Activated CD4-positive, alpha-beta memory T cell treated with anti-CD3 and anti-CD28 coated beads, Interleukin-2, amount 10 ng/mL, durations not matched to agents 7 days and 5 days (primary cell): ENCODE measurements at places on chromosomes 4 and X.
A peak's percentile ranks its signal among the peaks of the same experiment; 100 is the strongest.

GRCh38 chr4:119508281-119508680 is 120.3 kb downstream of the PDE5A start:
- no peak for DNase-seq

- DNase-seq = peak; percentile 53
Measured at GRCh38 chr4:173333658-173334084, 487 bp downstream of the HMGB2 start.

DNA sequence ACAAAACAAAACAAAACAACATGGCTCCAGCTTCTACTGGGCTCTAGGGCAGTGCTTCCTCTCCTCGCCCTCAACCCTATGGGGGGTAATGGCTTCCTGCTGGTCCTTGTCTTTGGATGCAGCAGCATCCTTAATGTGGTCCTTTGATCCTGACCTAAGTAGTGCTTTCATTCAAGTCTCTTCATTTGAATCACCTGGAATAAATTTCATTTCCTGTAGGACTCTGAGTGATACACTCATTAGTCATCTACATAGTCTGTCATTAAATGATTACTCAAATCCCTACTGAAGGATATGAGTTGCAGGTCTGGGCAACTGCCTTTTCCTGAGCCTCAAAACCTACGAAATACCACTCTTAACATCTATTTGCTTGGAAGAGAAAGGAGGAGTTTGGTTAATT is 54.5 kb downstream of the RHOH start:
- DNase-seq = no peak

DNA sequence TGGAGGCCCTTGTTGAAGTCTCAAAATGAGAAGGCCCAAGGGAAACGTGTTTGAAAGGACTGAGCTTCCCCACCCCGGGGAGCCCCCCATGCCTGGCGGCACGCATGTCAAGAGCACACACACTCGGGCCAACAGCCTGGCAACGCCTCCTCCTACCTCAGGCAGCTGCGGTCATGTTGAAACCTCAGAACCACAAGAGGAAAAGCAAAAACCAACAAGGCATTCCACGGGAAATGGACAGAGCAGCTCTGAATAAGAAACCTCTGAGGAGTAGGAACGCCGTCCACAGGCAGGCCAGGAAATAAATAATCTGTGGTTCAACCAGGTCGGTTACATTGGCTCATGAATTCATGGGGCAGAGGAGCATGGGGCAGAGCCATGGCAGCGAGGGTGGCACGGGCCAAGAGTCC is 95.7 kb upstream of the AFAP1 start:
- peak; percentile 21 for DNase-seq

DNA sequence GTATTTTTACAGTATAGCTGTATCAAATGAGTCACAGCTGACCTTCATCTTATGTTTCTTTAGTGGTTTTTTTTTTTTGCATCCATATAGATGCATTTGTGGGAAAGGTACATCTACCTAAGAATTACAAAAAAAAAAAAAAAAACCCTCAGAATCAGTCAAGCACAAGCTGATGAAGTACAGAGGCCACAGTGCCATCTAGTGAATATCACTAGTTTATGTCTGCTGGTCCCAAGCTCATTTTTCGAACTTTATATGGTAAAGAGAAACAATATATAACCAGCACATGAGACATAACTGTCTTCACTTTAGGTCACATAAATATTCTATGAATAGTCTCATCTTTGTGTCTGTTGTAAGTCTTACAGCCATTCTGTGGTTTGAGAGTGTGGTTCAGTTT is 220.1 kb downstream of the DLG3 start:
- DNase-seq = no peak

GRCh38 chr4:145545538-145546174 is 64.0 kb downstream of the SMAD1 start:
- DNase-seq = no peak

DNA sequence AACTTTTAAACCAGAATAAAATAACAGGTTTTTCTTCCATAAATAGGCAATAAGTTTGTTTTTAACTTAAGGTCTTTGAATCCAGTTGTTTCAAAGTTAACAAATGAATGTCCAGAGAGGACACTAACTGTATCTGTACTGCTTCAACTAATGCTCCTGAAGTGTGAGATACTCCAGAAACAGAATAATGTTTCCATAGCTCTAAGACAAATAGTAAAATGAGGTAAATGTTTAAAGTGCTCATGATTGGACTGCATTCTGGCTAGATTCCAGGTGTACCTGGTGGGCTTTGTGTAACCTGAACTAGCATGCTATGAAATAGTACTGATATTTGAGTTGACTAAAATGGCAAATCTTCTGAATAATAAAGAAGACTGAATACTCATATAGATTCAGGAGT is 51.7 kb downstream of the METTL14 start:
- no peak for DNase-seq

DNA sequence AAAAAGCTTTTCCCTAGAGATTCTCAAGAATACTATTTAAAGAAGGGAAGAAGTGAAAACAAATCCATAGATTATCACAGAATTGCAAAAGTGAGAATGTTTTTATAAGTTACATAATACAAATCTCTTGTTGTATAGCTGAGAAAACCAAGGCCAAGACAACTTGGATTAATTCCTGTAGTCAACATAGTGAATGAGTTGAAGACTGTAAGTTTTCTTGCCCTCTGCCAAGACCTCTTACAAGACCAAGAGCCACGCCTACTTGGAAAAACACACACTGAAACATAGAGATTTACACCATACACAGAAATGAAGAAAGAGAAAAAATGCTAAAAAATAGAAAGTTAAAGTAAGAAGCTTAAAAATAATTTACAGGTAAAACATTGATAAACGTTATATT is 2024.0 kb downstream of the PCDH7 start:
- no peak for DNase-seq

- DNase-seq = no peak
Measured at GRCh38 chr4:75011131-75011795, 78.3 kb downstream of the PARM1 start.

DNA sequence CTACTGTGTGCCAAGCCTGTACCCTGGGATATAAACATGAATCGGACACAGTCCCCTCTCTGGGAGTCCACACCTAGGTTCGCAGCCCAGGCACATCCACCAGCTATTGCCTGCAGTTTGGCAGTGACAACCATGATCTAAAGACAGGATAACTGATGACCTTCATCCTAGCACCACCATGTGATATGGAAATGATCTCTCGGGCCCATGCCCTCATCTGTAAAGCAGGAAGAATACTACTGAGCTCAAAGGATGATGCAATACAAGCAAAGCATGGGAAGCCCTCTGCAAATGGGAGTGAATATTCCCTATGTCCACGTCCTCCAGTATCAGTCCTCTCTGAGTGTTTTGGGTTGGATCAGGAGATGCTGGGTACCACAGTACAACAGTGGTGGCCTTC is 80.9 kb upstream of the MSX1 start:
- no peak for DNase-seq

DNA sequence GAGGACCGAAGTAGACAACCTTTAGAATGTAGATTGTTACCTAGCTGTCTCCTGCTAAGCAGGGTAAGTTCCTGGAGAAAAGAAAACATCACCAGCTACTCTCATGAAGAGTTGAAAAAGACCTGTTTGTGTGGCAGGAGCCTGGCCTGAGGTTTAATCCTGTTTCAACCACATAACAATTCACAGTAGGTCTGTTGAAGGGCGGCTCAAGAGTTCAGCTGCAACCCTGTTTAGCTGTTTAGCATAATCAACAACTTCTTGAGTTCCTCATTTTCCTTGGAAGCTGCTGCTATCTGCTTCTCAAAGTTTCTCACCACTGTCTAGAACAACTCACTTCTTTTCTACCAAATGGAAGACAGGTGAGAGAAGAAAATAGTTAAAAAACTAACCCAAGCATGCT is 170.4 kb upstream of the TET2 start:
- DNase-seq = no peak

DNA sequence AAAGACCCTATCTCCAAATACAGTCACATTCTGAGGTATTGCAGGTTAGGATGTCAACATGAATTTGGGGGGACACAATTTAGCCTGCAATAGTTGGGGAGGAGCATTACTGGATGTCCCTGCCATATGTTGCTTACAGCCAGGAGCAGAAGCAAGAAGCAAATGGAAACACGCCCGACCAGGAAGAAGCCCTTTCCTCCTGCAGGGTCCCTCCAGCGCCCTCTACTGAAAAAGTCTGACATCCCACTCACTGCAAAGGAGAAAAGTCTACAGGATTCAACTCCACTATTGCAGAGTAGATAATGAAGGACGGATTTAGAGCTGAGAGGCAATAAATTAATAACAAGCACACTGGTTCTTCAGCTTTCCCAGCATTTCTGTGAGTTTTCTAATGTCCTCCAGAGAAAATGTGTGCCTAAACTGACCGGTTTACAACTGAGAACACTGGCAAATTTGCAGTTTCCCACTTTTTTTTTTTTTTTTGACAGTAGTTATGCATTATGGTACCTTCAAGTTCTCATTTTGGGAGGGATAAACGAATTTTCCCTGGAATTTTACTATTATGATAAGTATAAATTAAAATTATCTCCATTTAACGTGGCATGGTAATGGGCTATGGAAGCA is 31.7 kb downstream of the COQ2 start:
- peak; percentile 77 for DNase-seq

DNA sequence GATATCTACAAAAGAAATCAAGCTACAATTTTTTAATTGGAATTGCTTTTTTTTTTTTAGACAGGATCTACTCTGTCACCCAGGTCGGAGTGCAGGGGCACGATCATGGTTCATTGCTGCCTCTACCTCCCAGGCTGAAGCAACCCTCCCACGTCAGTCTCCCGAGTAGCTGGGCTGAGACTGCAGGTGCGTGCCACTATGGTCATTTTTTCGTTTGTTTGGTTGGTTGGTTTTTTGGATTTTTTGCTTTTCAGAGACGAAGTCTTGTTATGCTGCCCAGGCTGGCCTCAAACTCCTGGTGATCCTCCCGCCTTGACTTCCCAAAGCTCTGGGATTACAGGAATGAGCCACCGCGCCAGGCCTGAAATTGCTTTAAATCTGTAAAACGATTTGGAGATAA is 15.6 kb downstream of the RGN start:
- DNase-seq = no peak

DNA sequence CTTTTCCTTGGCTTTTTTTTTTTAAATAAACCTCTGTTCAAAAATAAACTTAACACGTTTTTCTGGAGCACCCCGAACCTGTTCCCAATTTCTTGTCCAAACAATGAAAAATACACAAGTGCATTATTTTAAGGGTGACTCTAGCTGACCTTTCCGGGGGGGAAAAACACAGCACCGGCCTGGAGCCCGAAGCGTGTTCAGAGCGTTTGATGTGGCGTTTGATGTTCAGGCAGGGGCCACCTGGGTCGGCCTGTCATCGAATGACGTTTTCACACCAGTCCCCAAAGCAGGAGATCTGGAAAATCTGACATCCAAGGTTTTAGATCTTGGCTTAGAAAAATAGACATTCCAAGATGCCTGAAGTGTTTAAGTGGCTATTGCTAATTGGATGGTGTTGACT is 282.1 kb downstream of the SHOX start:
- no peak for DNase-seq

DNA sequence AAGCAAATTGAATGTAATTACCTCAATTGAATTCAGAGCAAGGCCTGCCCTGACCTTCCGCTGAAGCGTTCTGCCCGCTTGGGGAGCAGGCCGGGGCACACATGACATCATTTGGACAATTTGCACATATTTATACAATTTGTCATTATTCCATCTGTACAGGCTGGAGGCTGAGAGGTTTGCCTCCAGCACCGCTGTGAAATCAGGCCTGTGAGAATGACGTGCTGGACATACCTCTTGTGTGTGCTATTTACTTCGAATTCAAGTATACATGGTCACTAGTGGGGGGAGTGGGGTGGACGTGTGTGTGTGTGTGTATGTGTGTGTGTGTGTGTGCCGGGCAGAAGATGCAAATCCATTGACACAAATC is 285.6 kb downstream of the SHOX start:
- DNase-seq = no peak

DNA sequence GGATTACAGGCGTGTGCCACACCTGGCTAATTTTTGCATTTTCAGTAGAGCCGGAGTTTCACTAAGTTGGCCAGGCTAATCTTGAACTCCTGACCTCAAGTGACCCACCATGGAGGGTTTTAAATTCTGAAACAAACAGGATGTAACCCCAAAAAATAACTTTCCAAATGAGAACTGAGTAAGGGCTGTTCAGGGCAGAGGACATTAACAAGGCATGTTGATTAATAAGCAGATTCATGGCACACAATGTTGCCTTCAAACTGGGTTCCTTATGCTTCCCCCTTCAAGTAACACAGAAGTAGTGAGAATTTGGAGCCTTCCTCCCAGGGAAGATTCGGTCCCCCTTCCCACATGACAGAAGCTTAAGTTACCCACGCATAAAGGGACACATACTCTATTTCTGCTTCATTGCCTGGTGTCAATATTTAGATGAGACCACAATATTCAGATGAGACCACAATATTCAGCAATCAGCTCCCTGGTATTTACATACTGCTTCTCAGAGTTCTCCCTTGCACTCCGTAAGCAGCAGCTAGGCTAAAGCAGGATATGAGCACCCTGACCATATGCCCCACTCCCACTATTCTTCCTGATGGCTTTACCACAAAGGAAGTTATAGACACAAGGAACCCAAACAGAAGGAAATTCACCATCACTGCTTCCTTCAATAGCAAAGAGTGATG is 21.4 kb downstream of the GRSF1 start:
- DNase-seq = no peak

DNA sequence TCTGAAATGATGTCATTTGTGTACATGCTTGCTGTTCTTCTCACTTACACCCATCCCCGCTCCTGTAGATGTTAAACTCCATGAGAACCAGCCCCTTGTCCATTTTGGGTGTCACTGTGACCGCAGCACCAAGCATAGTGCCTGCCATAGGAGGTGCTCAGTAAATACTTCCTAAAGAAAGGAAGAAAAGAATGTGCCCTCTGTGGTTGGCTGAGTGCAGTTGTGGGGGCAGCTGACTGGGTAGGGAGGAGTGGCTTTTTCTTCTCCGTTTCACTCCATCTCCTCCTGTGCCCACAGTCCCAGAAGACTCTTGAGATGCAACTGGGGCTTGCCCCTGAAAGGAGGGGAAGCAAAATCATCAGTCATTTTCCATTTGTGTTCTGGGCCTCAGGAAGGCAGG is 25.5 kb downstream of the PHEX start:
- DNase-seq = no peak

- DNase-seq = no peak
Measured at GRCh38 chrX:40237731-40238178, 140.0 kb upstream of the BCOR start.

- no peak for DNase-seq
Measured at GRCh38 chr4:48635980-48636379, 144.1 kb downstream of the FRYL start.

GRCh38 chr4:15254236-15254880 is 173.5 kb upstream of the C1QTNF7 start:
- no peak for DNase-seq

- no peak for DNase-seq
Measured at GRCh38 chr4:102312417-102312816, 32.9 kb downstream of the SLC39A8 start.
